ENCODE measurements at places on chromosomes 5 and 9.

DNA sequence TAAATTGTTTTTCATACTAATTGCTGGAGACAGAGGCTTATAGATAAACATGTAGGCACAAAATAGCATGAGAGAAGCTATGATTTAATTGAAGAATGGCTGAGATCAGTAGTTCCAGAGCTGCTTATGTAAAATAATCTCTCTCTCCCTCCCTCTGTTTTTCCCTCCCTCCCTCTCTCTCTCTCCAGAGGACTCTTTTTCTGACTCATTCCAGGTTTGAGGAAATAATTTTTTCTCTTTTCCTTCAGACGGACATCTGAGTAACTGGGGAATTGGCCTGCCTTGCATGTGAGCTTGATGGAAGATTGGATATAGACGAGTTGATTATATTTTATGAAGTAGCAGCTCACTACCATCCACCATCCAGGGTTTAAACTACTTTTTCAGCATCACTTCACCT is 35.5 kb downstream of the KCTD16 start:
- DNase-seq, result no peak

DNA sequence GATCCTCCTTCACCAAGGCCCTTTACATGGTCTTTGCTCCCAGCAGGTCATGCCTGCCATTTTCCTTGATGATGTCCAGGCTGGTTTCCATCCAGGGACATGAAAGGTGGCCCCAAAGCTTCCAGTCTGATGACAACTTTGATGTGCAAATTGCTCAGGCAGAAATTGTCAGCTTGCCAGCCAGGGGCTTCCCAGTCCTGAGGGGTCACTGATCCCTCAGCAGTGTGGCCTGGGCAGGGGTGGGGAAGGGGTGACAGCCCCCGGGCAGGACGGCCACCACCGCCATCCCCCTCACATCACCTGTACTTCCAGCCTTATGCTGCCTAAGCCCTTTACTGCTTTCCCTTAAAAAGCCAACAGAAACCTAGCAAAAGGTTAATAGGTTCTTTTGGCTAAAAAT is 96.3 kb downstream of the ANKRD33B start:
- DNase-seq, result no peak

GRCh38 chr9:22508790-22509189 is 62.2 kb downstream of the DMRTA1 start:
- DNase-seq, result no peak

DNA sequence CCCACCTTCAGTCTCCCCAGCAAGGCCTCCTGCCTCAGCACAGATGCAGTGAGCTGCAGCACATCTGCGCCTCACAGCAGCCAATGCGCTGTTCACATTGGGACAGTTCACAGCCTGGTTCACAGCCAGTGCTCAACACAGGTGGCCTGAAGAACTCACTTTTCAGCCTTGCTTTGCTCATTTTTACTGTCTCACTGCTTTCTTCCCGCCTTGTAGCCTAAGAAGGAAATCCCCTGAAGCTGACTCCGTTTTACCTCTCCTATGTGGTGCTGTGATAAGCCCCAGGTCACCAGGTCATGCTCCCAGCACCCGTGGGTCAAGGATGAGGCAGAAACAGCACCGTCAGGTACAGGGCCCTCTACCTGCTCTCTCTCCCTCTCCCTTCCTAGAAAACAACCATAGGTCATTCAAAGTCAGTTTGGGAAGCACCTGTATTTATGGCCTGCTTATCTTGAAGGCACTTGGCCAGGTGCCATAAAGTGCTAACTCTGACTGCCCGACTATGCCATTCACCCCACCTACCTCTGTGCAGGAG is 1.1 kb downstream of the GCNT4 start:
- DNase-seq, result no peak

DNA sequence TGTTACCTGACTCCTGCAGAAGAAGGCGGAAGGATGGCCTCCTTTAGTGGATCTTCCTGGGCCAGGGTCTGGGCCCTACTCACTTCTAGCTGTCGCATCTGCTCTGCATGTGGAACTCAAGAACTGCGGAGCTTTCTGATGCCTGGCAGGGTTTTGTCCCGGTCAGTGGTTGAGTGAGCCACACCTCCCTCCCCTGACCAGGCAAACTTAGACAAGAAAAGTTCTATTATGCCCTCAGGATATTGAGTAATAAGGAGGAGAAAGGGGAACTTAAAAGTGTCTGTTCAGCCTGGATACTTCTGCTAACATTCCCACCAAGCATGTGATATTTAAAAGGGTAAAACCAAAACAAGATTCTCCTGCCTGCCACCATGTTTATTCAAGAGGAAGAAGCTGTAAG is at the start of gene FYB1:
FYB1 (minus strand) TSS at position 127 of the 400 bp plus-strand sequence. CDS start 16,603 bp downstream, outside the sequence.
- no peak for DNase-seq

DNA sequence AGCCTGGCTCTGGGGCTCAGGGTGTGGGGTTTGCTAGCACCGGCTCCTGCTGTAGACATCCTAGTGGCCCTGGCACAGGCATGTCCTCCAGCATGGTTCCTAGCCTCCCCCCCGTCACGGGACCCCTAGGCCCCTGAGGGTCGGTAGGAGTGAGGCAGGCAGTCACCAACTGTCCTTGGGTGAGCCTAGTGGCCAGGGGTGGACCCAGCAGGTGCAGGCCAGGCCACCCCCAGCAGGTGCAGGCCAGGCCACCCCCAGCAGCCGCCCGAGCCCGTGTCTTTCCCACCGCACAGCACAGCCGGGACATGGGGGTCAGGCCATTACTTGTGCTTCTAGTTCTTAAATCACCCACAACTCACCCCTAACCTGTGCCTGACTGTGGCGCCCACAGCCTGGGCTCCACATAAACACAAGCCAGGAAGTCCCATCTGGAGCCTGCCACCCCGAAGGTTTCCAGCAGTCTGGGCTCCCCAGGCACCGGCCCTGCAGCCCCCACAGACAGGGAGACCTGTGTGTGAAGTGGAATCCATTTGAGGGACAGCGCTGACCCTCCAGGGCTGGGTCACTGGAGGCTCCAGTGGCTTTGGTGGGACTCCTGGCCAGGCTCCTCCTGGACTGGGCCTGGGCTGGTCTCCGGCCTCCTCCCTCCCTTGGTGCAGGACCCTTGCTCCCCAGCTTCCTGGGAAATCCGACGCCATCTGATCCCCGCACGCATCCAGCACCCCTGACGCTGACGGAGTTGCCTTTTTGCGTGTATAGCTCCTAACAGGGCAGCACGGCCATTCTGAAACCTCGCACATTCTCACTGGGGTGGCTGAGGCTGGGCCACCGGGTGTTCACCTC is 114.1 kb upstream of the LPCAT1 start:
- no peak for DNase-seq

Measured in NCI-H524 treated with DMSO at 0.1 percent for 48 hours (cell line).